ENCODE measurements at places on chromosomes 11 and 22.

GRCh38 chr11:10623797-10624761 lies 55.6 kb upstream of the LYVE1 start:
- DNase-seq: no peak

GRCh38 chr22:45310331-45310976 lies 720 bp downstream of the FAM118A start:
- DNase-seq: no peak

DNA sequence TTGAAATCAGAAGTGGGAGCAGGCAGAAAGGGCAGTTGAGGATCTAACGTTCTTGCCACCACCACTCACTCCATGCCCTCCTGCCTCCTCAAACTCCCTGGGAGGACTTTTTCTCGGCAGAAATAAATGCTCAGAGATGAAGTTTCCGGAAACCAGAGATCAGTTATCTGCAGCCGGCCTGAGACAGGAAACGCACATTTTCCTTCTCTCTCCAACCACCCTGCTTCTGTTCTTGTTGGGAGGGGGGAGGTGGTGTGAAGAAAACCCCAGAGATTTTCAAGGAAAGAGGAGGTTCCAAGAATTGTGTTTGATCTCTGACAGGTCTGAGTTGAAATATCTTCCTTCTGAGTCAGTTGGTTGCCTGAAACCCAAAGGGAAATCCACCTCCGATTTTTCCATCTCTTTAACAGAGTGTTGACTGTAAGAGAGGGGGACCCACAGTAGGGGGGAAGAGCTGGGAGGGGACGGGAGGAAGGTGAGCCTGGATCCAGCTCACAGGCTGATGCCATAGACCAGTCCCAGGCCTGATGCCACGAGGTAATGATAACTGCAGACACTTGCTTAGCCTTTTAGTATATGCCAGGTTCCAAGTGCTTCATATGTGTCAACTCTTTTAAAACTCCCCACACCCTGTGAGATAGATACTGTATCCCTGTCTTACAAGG lies 100.8 kb downstream of the TRAF6 start:
- DNase-seq: no peak

- no peak for DNase-seq
These were observed 116.7 kb downstream of the KCNQ1OT1 start for GRCh38 chr11:2582946-2583604.

DNA sequence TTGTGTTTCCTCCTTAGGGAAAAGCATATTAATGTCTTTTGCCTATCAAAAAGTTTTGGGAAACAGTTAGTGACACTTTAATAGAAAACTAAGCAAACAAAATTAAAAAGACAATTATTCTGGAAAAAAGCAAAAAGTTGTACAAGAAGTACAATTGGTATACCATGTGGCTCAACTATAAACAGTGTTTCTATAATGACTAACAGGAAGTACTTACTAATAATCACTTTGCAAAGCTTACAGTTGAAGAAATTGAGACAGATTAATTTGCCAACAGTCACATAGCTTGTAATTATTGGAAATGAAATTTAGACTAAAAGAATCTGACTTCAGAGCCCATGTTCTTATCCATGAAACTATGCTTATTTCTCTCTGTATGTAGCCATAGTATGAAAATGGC lies 24.7 kb downstream of the PPME1 start:
- DNase-seq: no peak

DNA sequence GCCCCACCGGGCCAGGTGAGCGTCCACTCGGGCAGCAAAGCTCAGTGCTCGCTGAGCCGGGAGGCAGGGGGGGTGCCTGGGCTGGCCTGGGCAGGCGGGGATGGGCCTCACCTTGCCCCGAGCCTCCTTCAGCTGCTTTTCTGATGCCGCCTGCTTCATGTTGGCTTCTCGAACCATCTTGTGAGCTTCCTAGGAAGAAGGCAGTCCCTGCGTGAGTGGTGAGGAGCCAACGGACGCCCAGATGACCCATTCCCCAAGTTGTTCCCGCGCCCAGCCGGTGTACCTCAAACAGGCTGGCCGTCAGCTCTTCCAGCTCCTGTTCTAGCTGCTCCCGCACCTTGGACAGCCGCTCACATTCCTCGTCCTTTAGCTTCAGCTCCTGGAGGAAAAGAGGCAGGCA lies 10.1 kb downstream of the RAB3IL1 start:
- no peak for DNase-seq

DNA sequence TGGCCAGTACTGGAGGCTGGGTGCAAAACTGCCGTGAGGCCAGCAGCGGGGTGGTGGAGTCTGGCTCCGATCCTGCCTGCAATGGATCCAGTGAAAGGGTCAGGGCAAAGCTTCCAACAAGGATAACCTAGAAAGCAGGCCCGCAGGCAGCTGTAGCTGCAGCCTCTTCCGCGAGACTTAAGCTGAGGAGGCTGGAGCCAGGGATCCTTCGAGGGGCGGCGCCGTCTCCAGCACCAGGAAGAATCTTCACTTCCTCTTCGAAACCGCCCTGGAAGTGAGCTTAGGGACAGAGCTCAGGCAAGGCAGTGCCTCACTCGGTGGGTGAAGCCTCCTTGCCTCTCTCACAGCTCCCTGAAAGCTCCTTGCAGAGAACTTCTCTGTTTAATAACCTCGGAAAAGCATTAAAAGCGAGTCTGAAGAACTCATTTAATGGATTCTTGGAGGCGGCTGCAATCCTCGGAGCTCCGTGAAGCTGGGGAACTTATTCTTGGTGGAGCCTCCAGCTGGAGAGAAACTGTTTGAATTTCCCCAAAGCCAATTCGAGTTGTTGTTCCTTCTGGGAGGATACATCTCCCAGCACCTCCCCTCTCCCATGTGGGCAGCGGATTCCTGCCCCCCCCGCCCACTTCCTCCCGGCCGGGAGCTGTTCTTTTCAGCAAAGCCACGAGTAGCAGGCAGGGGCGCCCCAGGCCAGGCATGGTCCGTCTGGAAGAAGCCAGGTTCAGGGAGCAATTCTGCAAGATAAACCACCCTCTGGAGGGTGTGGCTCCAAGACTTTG lies 169.9 kb downstream of the CTTN start:
- no peak for DNase-seq

DNA sequence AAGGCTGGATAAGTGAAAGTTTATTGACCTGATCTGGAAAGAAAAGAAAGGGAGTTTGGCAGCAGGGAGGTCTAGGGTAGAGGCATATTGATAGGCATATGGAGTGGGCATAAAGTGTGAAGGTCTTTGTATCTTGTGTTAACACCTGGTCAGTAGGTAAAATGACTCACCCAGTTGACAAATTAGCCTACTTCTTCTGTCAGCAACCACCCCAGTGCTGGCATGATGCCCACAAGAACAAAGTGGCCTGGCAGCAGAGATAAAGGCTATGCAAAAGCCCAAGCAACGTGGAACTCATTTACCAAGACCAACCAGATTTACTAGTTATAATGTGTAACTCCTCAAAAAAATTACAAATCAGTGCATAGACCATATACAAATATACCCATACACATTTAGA lies 4.9 kb downstream of the OR10A3 start:
- no peak for DNase-seq

- DNase-seq: no peak
These were observed 13.9 kb upstream of the RASSF10 start for GRCh38 chr11:12995188-12995587.

DNA sequence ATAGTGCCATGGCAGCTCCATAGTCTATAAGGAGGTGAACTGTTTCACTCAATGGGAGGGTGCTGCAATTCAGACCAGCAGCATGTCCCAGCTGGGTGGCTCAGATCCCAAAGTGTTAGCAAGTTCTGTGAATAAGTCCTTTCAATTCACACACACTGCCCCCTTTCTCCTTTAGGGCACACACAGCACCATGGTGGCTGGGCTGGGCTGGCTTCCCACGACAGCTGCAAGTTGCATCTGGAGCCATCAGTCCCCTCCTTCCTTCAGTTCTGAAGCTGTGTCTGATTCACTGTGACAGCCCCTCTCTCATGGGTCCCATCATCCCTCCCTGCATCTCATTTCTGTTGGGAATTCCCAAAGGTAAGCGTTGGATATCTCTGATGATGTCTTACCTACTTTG lies 324.1 kb upstream of the NCAM1 start:
- DNase-seq: no peak

GRCh38 chr11:126499131-126499752 lies 143.8 kb downstream of the ST3GAL4 start:
- no peak for DNase-seq

DNA sequence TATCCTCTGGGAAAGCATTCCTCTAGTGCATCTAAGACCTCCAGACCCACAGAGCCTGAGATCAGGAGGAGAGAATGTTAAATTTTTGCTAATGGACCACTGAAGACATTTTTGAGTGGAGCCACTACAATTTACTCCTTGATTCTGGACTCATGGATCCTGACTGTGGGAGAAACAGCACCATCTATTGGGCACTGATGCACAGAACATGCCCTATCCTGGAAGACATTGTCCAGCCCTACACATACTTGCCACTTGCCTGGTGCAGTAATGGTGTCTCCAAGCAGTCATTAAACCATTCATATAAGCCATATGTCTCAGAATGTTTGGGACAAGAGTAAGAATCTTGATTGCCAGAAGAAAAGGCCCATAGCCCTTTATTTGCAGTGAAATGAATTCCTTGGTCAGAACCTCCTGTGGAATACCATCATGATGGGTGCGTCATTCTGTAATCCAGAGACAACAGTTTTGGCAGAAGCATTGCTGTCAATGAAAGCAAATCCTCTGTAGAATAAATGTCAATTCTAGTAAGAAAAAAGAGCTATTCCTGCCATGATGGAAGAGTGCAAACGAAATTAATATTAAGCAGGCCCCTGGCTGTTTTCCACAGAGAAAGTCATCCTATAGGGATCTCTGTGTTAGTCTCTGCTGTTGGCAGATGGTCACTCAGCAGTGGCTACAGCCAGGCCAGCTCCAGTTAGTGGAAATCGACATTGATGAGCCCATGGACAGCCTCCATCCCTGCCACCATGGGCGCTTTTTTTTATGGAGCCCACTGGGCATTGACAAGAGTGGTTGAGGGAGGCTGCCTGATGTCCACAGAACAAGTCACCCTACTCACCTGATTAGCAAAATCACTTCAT lies 43.5 kb downstream of the GGTLC2 start:
- DNase-seq: peak; percentile 55

DNA sequence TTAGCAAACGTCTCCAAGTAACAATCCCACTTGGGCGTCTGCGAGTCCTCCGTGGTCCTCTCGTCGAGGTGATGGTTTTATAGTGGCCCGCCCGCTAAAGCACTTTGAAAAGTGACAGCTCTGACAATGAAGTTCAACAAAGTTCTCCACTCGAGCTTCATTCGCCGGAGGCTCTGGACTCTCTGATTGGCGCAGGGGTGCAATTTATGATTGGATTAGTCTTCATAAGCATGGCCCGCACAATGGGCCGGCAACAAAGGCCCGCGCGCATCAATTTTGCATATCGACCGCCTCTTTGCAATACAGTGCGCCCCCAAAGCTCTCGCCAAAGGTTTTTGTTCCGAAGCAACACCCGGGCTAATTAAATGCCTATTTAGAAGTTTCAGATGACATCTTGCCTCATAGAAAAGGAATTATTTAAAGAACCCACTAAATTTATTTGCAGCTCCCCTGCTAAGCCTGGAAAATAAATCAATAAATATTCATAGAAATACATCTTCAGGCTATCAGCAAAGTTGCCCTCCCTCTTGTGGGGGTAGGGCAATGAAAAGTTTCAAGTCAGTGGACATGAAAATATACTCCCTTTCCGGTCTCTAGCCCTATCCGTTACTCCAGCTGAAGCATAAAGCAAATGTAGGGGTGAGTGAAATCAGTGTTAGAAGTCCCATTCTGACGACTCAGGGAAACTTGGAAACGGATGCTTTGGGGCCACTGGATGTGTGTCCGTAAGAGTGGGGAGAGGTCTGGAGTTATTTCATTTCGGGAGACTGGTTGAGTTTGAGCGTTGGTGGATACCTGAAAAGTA lies at the start of gene DBX1:
Gene DBX1, minus strand, starts transcription at position 51 of the 805 bp plus-strand sequence. CDS start 151 bp downstream, outside the sequence.
- no peak for DNase-seq

DNA sequence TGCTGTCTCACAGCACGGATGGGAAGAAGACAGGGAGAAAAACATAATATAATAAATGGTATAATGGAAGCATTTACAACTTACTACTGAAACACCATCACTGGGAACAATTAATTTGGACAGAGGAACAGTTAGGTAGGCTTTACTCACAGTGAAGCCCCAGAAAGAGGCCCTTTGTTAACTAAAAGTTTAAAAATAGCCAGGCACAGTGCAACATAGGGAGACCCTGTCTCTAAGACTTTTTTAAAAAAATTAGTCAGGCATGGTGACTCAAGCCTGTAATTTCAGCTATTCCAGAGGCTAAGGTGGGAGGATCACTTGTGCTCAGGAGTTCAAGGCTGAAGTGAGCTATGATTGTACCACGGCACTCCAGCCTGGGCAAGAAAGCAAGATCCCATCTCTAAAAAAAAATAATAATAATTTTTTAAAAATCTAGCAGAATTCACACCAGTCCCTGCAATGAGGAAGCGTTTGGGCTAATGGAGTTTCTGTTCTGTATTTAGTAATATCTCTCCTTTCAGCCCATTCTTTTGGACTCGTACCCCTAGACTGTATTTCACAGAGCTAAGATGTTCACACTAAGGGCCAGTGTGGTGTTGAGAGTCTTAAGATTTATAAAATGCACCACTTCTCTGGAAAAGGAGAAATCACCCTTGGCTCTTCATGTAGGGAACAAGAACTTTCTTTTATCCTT lies 275.5 kb downstream of the SOX6 start:
- no peak for DNase-seq

GRCh38 chr11:101435408-101435973 lies 148.3 kb downstream of the TRPC6 start:
- no peak for DNase-seq

DNA sequence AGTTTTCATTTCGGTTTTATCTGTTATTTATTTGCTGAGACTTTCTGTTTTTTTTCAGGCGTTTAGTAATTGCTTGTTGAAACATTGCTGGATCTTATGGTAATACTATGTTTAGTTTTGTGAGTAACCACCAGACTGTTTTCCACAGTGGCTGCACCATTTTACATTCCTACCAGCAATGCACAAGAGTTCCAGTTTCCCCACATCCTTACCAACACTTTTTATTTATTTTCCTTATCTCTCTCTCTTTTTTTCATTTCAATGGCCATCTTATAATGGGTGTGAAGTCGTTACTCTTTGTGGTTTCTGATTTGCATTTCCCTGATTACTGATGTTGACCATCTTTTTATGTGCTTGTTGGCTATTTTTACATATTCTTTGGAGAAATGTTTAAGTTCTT lies 23.7 kb downstream of the USP47 start:
- DNase-seq: no peak

DNA sequence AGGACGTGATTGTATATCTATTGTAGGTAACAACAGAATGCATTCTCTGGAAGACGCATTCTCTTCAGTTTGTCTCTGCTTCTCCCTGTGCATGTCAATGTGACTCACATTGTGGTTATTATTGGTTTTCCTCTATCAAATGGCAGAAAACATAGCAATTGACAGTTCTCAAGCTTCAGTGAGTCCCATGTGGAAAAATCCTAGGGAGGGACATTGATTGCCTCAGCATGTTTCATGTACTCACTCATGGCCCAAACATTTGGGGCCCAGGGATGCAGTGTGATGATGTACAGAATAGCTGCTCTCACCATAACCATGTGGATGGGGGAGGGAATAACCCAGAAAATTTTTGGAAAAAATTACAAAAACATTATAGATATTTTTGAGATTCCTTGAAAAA lies 9.3 kb upstream of the ARL14EP start:
- DNase-seq: no peak

- no peak for DNase-seq
These were observed 7.6 kb downstream of the POU2AF2 start for GRCh38 chr11:111253131-111253530.

Measured in RKO (cell line).